HS-27A (cell line): ENCODE measurements at places on chromosomes 16 and 17.

DNA sequence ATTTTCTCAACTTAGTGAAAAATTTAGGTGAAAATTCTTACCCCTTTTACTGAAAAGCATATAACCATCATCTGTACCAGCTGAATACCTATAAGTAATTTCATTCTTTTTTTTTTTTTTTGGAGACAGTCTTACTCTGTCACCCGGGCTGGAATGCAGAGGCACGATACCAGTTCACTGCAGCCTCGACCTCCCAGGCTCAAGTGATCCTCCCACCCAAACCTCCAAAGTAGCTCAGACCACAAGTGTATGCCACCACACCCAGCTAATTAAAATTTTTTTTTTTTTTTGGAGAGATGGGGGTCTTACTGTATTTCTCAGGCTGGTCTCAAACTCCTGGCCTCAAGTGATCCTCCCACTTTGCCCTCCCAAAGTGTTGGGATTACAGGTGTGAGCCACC, 33.8 kb downstream of the TUBD1 start:
- no peak for DNase-seq

GRCh38 chr17:15257796-15258512, 7.2 kb downstream of the PMP22 start:
- DNase-seq = no peak

GRCh38 chr16:76573281-76573680, 296.1 kb downstream of the CNTNAP4 start:
- no peak for DNase-seq

DNA sequence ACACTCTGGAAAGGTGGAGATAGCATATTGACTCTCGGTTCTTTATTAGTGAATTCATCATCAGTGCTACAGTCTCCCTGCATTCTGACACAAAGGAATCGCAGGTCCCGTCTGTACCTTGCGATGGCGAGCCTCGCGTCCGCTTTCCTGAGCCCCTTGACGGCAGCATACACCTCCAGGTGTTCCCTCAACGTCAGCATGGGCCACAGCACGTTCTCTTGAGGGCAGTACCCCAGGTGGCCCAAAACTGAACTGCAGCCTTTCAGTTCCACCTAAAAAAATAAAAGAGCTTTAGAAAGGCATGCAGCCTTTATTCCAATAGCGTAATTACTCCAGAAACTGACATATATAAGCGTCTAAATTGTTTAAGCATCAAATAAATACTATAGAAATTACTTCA, 24.2 kb upstream of the ABCA9 start:
- no peak for DNase-seq

DNA sequence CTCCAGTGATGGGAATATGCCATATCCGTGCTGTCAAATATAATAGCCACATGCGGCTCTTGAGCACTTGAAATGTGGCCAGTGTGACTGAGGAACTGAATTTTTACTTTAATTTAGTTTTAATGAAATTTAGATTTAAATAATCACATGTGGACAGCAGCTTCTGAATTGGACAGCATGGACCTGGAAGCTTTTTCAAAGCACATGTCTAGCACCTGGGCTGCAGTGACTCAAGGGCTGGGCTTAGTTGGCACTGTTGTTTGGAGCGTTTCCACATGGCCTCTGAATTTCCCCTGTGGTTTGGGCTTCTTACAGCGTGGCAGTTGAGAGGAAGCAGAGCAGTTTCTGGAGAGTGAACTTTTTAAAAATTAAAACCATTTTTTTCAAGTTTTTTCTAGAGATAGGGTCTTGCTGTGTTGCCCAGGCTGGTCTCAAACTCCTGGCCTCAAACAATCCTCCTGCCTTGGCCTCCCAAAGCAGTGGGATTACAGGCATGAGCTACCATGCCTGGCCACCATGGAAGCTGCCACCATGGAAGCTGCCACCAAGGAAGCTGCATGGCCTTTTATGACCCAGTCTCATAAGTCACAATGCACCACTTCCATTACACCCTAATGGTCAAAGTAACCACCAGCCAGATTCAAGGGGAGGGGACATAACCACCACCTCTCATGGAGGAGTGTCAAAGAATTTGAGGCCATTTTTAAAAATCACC, 6.7 kb upstream of the TOB1 start:
- DNase-seq = no peak
